ENCODE measurements at places on chromosomes 7 and 10. TPM values are rescaled to one million over a fixed set of nuclear protein-coding genes. Genes with fewer than 3 reads are reported as not detected.

GRCh38 chr10:91742229-91742628 is 56.0 kb upstream of the TNKS2 start:
- no peak for DNase-seq

DNA sequence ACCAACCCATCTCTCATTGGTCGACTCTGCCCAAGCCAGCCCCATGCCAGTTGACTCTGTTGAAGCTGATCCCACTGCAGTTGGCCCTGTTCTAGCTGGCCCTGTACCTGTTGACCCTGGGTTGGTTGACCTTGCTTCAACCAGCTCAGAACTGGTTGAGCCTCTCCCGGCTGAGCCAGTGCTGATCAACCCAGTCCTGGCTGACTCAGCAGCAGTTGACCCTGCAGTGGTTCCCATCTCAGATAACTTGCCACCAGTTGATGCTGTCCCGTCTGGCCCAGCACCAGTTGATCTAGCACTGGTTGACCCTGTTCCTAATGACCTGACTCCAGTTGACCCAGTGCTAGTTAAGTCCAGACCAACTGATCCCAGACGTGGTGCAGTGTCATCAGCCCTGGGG is 7.4 kb downstream of the PPRC1 start:
- no peak for DNase-seq

- no peak for DNase-seq
These were observed 155.6 kb downstream of the ARHGAP21 start for GRCh38 chr10:24568042-24568441.

GRCh38 chr10:57983281-57983791 is 284.4 kb downstream of the IPMK start:
- DNase-seq = peak; percentile 59

DNA sequence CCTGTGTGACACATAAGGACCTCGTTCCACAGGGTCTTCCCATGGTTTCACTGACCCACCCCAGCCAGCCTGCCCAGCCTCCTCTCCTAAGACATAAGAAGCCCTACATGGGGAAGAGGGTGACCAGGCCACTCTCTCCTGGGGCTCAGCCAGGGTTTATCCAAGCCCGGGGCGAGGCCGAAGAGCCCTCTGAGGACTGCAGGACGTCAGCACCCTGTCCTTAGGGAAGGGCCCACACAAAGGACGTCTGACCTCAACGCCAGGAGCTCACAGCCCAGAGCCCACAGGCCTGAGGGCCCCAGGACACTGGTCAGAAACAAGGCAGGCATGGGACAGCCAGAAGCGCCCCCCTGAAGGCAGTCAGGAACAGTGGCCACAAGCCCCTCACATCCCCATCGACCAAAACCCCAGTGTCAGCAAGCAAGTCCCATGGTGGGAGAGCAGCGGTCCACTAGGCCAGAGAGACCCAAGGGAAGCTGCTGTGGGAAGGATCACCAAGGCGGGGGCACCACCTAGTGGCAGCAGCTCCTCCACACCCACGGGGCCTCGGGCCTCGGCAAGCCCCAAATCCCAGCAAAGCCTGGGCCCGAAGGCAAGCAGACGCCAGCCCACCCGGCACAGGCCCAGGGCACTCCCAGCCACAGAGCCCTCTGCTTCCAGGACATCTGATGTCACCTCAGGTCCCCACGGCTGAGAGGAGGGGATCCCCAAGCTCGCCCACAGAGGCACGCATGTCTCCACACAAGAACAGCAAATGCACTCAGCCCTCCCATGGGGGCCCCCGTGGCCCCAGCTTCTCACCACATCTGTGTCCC is 23.4 kb downstream of the MAD1L1 start:
- peak; percentile 11 for DNase-seq

DNA sequence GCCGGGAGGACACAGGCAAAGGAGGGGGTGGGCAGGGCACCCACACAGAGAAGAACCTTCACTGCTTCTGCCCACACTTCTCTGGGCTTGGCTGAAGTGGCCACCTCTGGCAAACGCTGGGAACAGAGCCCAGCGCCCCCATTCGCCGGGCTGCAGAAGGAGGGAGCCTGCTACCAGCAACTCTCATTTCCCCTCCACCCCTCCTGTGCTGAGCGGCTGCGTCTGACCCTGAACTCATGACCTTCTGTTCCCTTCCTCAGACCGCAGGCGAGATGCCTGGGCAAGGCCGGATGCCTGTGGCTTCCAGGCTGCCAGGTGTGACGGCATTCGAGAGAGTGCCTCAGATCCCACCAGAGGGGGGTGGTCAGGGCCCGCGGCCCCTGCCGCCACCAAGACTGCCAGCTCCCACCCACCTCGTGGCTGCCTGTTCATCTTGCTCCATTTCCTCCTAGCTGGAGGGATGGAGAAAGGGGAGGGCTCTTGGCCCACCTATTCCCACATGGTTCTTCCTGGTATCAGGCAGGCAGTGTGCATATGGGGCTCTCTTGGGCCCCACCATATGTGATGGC is 19.8 kb downstream of the DNAJB12 start:
- DNase-seq = peak; percentile 96

- no peak for DNase-seq
These were observed 45.4 kb downstream of the NAMPT start for GRCh38 chr7:106239406-106239805.

- peak; percentile 62 for DNase-seq
These were observed 37.4 kb downstream of the DNAJC9 start for GRCh38 chr10:73209705-73210104.

DNA sequence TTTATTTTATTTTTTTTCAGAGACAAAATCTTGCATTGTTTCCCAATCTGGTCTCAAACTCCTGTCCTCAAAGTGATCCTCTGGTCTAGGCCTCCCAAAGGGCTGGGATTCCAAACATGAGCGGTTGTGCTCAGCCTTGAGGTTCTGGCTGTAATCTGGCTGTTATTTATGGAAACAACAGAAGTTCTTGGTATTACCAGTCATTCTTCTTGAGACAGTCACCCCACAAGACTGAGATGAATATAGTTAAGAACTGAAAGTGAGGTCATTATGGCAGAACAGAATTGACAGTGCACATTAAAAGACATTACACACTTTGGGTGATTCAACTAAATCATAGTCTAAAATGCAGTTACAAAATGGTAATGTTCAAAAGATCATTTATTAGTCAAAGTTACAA is 719.5 kb downstream of the ZWINT start:
- DNase-seq = no peak

GRCh38 chr7:92064438-92065029 is 69.7 kb downstream of the CYP51A1 start:
- no peak for DNase-seq

GRCh38 chr10:16832351-16833080 is 15.3 kb upstream of the RSU1 start:
- peak; percentile 81 for DNase-seq

- DNase-seq = no peak
These were observed 308.8 kb upstream of the PHYHIPL start for GRCh38 chr10:58867683-58868082.

DNA sequence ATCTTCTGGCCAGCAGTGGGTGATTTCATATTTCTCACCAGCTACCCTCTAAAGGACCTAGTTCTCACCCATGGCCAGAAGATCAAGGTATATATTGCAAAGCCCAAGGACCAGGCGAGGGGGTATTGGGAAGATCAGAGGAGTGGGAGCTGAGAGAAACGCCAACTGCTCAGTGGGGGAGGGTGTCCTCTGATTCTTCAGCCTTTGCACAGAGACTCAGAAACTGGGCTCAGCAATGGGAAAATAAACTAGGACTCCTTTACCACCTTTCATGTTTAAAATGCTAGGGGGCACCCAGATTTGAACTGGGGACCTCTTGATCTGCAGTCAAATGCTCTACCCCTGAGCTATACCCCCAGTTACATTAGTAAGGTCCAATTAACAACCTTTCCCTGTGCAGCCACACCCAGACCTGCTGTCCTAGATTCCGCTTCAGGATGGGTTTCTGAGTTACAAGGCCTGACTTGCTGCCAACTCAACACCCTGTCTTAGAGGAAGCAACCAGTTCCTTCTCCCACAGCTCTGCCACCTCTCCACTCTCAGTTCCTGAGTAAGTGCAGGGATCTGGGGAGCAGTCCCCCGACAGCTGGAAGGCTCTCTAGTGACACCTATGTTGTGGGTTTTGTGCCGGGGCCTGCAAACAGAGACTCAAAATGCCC is 93.5 kb downstream of the ZNF783 start:
- peak; percentile 85 for DNase-seq

GRCh38 chr10:61751599-61751998 is 88.9 kb downstream of the CABCOCO1 start:
- DNase-seq = no peak

DNA sequence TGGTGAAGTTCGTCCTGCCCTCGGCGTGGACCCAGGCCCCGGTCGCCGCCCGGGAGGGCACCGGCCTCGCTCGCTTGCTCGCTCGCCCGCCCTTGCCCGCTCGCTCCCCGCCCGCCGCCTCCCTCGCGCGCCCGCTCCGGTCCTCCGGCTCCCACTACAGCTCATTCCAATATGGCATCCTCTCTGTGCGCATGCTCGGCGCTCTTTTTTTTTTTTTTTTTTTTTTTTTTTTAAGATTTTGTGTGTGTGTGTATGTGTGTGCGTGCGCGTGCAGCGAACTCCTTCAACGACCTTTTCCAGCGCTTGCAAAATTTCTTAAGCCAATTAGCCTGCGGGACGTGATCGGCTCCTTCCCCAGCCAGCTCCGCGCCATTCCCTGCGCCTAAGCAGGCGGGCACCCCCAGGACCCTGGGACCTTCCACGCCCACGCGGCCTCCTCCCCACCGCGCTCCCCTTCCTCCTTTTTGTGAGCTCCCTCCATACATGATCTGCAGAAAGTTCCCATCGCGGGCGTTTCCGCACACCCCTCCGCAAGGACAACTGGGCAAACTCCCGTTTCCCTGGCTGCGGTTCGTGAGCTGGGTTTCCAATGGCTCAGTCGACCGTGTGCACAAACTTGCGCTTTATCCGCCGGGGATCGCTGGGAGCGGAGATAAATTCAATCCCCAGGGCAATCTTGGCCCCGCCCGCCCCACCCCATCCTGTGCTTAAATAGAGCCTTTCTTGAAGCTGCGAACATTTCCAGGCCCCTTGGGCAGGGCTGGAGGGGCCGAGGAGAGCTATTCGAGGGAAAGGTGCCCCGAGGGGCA is at the start of gene SFMBT2:
SFMBT2 (minus strand) TSS at position 173 of the 809 bp plus-strand sequence. CDS start 29,136 bp downstream, outside the sequence.
- peak; percentile 64 for DNase-seq

DNA sequence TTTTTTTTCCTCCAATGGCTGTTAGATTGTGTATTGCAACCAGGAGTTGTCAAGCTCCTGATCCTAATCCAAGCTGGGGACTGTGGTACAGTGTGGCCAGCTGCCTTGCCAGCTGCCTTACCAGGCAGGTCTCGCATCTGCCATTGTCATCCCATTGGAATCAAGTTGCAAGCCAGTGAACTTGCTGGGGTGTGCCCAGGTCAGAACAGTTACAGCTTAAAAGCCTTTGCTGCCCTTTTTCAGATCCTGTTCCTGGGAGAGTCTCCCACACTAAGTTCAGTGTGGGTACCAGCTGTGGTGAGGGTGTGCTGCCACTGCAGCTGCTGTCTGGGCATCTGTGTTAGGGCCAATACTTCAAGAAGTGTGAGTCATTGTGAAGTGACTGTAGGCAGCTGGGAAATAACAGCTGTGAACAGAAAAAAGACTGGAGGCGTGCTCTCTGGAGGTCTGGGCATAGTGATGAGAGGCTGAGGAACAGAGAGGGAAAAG is 72.8 kb downstream of the CCNY start:
- DNase-seq = peak; percentile 84

- no peak for DNase-seq
These were observed 103.8 kb downstream of the OR13A1 start for GRCh38 chr10:45211576-45211975.

DNA sequence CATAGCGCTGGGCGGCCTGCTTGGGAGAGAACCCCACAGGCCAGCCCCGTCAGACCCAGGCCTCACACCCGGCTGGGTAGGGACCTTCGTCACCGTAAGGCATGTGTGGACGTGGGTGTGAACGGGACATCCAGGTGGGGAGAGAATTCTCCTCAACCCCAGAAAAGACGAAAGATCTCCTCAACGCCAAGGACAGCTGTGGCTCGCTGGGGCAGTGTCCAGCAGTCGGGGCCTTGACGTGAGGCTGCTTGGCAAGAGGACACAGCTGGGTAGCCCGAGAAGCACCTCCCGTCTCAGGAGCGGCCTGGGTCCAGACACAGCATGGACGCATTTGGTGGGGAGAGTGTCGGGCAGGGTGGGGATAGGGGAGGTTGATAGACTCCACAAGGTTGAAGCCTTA is 1.2 kb upstream of the SLIT1 start:
- no peak for DNase-seq

DNA sequence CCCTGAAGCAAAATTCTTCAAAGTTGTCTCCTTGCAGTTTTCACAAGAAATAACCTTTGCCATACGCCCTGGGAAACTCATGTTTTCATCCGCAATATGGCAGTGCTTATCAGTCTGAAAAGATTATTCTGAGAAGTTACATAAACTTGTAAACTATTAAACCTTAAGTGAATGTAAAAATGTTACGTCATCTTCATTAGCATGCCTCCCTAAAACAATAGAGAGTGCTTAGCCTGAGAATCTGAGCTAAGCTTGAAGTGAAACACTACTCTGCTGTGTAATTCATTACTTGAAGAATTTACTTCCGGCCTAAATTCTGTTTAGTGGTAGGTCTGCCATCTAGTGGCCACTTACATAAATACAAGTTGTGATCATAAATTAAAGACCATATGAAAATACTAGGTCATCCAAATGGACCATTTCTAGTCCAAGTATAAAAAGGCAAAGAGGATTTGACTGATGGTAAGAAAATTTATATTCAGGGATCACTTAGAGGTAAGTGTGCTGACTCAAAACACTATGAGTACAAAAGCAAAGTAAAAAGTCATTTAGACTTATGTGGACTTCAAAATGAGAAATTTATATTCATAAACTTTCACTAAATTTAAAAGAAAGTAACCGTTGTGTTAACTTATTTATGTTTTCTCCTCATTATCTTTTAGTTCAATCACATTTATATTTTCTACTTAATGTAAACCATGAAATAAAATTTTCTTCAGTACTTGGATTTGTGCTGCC is 745.1 kb upstream of the LRRTM3 start:
- DNase-seq = peak; percentile 40

- no peak for DNase-seq
These were observed 49.2 kb downstream of the MKX start for GRCh38 chr10:27696466-27696865.

DNA sequence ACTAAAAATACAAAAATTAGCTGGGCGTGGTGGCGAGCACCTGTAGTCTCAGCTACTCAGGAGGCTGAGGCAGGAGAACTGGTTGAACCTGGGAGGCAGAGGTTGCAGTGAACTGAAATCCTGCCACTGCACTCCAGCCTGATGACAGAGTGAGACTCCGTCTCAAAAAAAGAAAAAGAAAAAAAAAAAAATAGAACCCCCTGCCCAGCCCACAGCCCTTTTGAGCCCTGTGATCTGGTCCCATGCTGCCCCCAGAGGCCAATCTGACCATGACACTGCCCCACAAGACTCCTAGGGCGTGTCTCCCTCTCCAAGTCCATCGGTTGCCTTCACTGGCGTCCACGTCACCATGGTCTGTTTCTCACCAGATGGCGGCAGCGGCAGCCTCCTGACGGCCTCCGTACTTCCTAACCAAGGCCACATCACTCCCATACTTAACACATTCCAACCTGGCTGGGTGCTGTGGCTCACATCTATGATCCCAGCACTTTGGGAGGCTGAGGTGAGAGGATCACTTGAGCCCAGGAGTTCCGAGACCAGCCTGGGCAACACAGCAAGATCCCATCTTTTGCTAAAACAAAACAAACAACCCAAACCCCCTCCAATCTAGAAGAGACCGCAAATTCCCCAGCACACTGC is 18.0 kb downstream of the STX1A start:
- DNase-seq = no peak

The PAX4 gene
- total RNA-seq = not detected

The CACNB2 gene
- total RNA-seq = under 0.01 TPM

The FGFR2 gene
- total RNA-seq = 19.0 TPM

The ADAM8 gene
- total RNA-seq = 46.0 TPM

The SPDYE9 gene
- not detected for total RNA-seq

The TMEM60 gene
- total RNA-seq = 9.5 TPM

The PPP1R9A gene
- total RNA-seq = 0.29 TPM

The FANK1 gene
- total RNA-seq = 6.2 TPM

The HERPUD2 gene
- 30.6 TPM for total RNA-seq

The TFEC gene
- 0.17 TPM for total RNA-seq

The TFR2 gene
- not detected for total RNA-seq

Data from mammary epithelial cell (primary cell).